ENCODE measurements at places on chromosomes 5 and 9. TPM values are rescaled to one million over a fixed set of nuclear protein-coding genes. Genes with fewer than 3 reads are reported as not detected.
A peak's percentile ranks its signal among the peaks of the same experiment; 100 is the strongest.

DNA sequence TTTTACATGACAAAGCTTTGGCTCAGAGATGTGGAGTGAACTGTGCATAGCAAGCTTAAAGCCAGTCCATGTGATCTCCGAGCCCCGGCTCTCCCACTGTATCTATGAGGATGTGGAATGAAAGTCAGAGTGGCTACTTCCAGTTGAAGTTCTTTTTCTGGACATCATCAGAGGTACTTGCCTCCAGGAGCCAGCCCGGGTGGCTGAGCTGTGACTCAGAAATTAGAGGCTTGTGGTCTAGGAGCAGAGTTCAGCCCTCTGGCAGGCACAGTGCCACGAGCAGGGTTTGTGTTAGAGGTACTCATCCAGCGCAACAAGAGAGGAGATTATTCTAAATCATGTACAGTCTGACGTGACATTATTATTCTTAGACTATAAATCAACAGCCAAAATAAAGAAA lies 322.5 kb downstream of the CDK5RAP2 start:
- no peaks in the 10 kb centered on the region for H3K27me3 ChIP-seq
- H3K36me3 ChIP-seq, result no peaks in the 10 kb centered on the region
- peaks cover 4% of the 10 kb centered on the region for H3K4me1 ChIP-seq
- no peak overlapping the region for H3K27ac ChIP-seq
- DNase-seq, result no peak

- H3K4me1 ChIP-seq, result peaks cover 10% of the 10 kb centered on the region
- no peak overlapping the region for H3K27ac ChIP-seq
- no peaks in the 10 kb centered on the region for H3K27me3 ChIP-seq
- no peak overlapping the region for H3K4me3 ChIP-seq
- H3K36me3 ChIP-seq, result no peaks in the 10 kb centered on the region
Measured at GRCh38 chr9:78682216-78682615, 385.3 kb downstream of the PSAT1 start.

GRCh38 chr9:1837453-1838084 lies 177.6 kb upstream of the SMARCA2 start:
- H3K27me3 ChIP-seq, result no peaks in the 10 kb centered on the region
- H3K4me1 ChIP-seq, result peaks cover 12% of the 10 kb centered on the region
- H3K36me3 ChIP-seq, result no peaks in the 10 kb centered on the region
- no peak overlapping the region for H3K27ac ChIP-seq
- DNase-seq, result peak; percentile 76

DNA sequence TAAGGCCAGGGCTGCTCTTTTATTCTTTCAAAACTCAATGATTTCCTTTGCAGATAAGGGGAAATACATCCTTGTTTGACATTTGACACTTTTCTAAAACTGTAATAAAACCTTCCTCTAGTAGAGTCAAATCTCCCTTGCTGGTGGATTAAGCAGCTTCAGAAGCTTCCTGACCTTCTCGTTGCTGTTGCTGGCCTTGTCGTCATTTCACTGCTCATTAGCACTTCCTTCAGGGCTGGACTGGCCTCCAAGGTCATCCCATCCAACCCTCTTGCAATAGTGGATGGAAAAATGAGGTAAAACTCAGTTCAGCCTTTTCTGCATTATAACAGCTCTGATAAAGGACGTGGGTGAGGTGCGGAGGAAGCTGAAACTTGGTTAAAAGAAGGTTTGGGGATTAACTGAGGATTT lies 1.1 kb upstream of the ADAMTSL1 start:
- H3K36me3 ChIP-seq, result peaks cover 8% of the 10 kb centered on the region
- H3K27ac ChIP-seq, result 0 out of 2 replicates have a peak overlapping the region, but pooled peaks have one; percentile 18
- DNase-seq, result no peak
- H3K4me1 ChIP-seq, result peaks cover 50% of the 10 kb centered on the region
- H3K27me3 ChIP-seq, result no peaks in the 10 kb centered on the region

DNA sequence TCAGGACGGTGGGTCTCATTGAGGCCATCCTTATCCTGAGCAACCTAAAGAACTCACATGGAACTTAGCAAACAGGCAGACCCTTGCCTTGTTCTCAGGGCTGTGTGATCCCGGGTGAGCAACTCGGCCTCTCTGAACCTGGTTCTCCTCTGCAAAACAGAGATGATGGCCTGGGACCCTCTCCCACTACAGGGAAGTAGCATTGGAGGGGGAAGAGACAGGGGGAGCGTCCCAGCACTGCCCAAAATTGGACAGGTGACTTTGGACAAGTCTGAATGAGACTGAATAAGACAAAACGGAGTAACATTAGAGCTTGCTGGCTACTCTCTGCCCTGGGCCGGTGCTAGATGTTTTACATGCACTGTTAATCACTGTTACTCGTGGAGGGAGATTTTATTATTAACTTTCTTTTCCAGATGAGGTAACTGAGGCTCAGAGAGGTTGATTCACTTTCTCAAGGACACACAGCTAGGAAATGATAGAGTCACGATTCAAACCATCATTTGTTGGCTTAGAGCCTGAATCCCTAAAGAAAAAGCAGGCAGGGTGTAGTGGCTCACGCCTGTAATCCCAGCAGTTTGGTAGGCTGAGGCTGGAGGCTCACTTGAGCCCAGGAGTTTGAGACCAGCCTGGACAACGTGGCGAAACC lies 136.4 kb downstream of the C9orf50 start:
- peaks cover 45% of the 10 kb centered on the region for H3K4me1 ChIP-seq
- peaks cover 88% of the 10 kb centered on the region for H3K27me3 ChIP-seq
- H3K27ac ChIP-seq, result no peak overlapping the region

- H3K36me3 ChIP-seq, result no peaks in the 10 kb centered on the region
- H3K27ac ChIP-seq, result no peak overlapping the region
- no peaks in the 10 kb centered on the region for H3K27me3 ChIP-seq
- H3K4me3 ChIP-seq, result no peak overlapping the region
- no peak for DNase-seq
Measured at GRCh38 chr5:149820536-149821510, 90.7 kb downstream of the PPARGC1B start.

- H3K27me3 ChIP-seq, result no peaks in the 10 kb centered on the region
- H3K4me3 ChIP-seq, result no peak overlapping the region
- H3K4me1 ChIP-seq, result no peaks in the 10 kb centered on the region
Measured at GRCh38 chr9:20649381-20649780, 27.1 kb upstream of the MLLT3 start.

- no peak overlapping the region for H3K27ac ChIP-seq
- peaks cover 21% of the 10 kb centered on the region for H3K4me1 ChIP-seq
- peaks cover 38% of the 10 kb centered on the region for H3K27me3 ChIP-seq
- no peak for DNase-seq
- no peaks in the 10 kb centered on the region for H3K36me3 ChIP-seq
- no peak overlapping the region for H3K4me3 ChIP-seq
Measured at GRCh38 chr9:132239518-132239917, 77.7 kb downstream of the NTNG2 start.

DNA sequence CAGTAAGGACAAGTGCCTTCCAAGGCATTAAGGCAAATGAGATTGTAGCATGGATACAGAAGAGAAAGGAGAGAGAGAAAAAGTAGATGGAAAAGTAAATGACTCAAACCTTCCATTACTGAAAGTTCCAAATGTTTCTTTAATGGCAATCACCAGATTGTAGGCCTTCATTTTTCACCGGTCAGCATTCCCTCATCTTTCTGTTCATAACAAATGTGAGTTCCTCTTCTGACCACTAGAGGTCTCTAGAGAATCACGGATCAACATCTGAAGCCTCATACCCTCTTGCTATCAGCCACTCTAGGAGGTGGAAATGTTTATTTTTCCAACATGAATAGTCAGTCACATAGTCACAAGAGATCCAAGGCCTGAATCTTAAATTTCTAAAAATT lies 73.6 kb upstream of the RPS23 start:
- H3K36me3 ChIP-seq, result no peaks in the 10 kb centered on the region
- H3K27me3 ChIP-seq, result no peaks in the 10 kb centered on the region
- no peak overlapping the region for H3K27ac ChIP-seq
- no peak for DNase-seq
- no peak overlapping the region for H3K4me3 ChIP-seq
- H3K4me1 ChIP-seq, result peaks cover 16% of the 10 kb centered on the region

The LPAR1 gene
- total RNA-seq, result 4.9 TPM

The RASGRF2 gene
- total RNA-seq, result 17.6 TPM

Measured in WTC11 (cell line).